ENCODE measurements at places on chromosomes 1 and 21.

DNA sequence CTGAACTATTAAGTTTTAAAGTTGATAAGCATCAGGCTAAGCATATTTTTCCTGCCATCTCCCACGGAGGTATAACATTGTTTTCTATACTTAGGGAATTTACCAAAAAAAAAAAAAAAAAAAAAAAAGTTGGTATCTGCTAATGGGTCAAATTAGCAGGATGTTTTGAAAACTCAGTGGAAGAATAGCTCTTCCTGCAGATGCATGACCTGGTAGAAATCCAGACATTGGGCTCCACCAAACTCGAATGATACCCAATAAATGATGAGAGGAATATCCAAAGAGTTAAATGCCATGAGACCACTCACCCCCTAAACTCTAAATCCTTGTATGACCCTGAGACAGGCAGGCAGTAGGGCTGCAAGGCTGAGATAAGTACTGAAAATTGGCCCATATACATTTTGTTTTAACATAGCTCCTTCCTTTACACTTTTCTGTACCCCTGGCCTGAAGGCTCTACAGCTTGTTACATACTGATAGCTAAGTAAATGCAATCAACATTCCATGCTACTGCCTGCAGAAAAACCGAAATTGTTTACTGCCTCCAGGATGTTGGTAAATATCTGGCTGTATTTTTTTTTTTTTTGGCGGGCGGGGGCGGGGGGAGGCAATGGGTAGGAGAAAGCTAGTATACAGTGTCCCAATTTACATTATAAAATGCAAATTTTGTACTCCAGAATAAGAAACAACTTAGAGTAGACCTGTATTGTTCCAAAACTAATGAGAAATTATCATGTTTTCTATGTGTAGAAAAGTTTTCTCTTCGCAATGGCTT, 57.6 kb downstream of the NFIA start:
- DNase-seq: no peak

- DNase-seq: no peak
Measured at GRCh38 chr1:44640200-44640853, 34.0 kb downstream of the TMEM53 start.

GRCh38 chr1:59292562-59292961, 4.3 kb upstream of the FGGY start:
- no peak for DNase-seq

DNA sequence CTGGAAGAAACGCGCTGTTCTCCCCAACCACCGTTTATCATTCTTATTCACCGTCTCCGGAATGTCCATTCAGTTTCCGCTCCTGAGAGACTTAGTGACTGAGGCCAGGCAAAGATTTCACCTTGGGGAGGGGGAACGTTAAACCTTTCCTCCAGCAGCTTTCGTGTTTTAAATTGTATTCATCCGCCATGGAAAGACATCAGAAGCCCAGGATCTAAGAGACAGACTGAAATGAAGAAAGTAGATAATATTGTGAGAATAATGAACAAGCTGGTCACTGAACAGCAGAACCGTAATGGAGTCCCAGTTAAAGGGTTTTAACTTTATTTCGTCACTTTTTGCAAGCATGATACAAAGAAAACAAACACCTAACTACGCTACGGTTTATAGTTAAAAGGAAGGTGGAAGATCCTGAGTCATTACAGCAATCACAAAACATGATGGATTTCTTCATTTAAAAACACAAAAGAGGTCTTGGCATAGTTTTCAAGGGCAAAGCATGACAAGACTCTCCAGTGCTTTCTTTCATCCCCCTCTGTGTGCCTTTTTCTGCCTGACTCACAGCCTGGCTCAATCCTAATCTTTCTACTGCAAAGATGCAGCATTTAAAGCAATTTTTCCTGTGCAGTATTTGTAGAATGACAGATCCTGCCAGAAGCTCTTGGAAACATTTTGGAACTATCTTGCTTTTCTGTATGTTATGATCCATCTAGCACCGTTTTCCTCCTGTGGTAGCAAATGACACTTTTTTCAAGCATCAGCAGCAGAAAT, 722 bp upstream of the SLC19A2 start:
- DNase-seq: peak; percentile 25

GRCh38 chr21:39000496-39000895, 182.8 kb downstream of the PSMG1 start:
- no peak for DNase-seq

DNA sequence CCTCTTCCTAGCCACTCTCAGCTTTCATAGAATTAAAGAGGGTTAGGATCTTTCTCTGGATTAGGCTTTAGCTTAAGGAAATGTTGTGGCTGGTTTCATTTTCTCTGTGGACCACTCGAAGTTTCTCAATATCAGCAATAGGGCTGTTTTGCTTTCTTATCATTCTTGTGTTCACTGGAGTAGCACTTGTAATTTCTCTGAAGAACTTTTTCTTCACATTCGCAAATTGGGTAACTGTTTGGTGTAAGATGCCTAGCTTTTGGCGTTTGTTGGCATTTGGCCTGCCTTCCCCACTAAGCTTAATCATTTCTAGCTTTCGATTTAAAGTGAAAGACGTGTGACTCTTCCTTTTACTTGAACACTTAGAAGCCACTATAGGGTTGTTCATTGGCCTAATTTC, 210.8 kb upstream of the PROX1 start:
- DNase-seq: no peak

GRCh38 chr1:229270547-229271447, at the start of gene RAB4A:
RAB4A (plus strand) TSS chr1:229271111; CDS start chr1:229271340, 229 bp downstream.
- DNase-seq: peak; percentile 77

DNA sequence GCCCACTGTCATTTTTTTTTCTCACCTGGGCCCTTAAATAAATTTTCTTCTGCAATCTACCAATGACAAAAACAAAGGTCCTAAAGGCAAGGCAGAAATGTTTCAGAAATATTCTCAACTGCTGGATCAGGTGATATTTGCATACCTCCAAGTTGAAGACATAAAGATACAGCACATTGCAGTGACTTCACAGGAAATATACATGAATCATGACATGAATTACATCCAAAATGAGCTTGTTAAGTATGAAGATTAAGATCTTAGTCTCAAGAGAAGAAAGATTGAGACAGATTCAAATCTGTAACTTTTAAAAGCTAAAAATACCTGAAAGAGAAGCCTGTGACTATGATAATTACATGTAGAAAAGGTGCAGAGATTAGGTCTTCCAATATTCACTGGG, 207.8 kb downstream of the SIPA1L2 start:
- no peak for DNase-seq

DNA sequence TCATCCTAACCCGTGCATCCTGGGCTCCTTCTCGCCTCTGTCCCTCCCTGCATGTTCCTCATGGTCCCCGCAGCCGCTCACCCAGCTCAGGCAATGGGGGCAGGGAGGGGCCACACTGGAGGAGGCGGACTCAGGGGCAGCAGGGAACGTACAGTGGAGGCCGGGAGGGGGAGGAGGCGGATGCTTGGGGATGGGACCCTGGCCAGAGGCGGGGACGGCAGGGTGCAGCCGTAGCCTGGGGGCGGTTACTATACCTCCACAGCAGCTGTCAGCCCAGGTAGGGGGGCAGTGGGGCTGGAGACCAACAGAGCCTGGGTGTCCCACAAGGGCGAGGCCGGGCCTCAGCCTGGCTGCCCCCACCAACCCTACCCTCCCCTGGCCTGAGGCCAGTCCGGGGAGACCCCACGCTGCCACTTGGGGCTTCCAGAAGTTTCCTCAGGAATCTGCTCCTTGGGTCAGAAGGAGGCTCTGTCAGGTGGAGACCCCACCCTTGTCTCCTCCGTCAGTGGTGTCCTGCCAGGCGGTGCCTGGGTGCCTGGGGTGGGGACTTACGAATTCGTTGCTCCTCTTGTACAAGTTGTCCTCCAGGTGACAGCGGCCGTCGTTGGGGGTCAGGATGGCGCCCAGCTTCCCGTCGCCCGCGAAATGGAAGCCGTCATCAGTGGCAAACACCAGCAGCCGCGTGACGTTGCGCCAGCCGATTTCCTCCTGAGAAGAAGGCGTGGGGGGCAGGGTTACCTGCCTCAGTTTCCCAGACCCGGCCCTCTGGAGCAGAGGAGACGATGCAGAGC, 20.7 kb downstream of the ITGB2 start:
- no peak for DNase-seq

GRCh38 chr1:40754201-40754600, 29.4 kb upstream of the KCNQ4 start:
- DNase-seq: no peak

DNA sequence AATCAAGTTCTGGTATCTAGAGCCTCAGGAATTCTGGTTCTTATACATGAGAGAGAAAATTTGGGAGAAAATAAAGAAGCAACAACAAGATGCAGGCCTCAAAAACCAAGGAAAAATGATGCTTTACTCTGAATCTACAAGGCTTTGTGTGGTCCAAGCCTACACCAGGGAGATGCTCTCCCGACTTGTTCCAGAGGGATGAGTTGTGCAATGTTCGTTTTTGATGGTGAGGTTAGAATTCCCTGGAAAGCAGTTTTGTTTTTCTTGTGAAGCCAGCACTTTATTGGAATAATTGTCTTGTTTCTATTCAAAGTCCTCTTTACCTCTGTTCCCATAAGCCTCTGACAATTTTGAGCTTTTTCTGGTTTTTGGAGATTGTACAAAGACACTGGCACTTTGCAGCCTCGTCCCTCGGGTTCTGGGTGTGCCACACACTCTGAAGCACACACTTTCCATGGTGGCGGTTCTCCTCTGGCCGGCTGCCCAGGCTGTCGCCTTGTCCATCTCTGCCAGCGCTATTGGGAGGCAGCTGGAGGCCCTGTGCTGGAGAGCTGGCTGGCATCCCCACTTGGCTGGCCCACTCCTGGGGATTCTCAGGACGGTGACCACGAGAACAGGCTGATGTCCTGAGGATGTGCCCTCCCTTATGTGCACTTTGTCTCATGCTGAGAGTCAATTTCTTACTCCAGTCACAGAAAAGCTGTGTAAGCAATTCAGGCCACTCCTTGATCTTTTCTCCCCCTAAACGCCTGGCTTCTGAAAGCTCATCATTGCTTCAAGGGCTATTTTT, 70.2 kb downstream of the EDEM3 start:
- no peak for DNase-seq

DNA sequence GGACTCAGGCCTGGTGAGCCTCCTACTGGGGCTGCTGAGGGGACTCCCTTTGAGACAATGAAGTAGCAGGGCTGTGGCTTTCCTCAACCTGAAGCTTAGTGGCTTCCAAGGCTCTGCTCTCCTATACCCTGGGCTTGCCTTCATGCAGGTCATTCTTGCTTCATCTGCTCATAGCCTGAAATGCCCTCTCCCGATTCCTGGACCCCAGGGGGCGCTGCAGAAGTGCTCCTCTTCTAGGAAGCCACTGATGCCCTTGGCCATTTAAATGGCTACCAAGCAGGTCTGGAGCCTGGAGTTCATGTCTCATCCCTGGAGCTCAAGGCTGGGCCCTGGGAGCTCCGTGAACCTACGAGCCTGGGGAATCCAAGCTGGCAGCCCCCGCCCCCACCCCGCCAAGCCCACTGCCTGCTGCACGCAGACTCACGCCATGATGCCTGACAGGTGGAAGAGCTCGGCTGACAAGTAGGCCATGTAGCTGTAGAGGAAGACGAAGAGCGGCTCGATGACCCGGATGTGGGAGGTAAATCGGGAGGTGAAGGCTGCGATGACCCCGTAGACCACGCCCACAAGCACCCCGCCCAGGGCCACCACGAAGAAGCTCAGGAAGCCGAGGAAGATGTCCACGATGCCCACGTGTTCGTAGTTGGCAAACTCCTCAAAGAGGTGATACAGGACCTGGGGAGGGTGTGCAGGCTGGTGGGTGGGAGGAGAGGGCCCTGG, 45.7 kb downstream of the SLC9A1 start:
- DNase-seq: peak; percentile 28

DNA sequence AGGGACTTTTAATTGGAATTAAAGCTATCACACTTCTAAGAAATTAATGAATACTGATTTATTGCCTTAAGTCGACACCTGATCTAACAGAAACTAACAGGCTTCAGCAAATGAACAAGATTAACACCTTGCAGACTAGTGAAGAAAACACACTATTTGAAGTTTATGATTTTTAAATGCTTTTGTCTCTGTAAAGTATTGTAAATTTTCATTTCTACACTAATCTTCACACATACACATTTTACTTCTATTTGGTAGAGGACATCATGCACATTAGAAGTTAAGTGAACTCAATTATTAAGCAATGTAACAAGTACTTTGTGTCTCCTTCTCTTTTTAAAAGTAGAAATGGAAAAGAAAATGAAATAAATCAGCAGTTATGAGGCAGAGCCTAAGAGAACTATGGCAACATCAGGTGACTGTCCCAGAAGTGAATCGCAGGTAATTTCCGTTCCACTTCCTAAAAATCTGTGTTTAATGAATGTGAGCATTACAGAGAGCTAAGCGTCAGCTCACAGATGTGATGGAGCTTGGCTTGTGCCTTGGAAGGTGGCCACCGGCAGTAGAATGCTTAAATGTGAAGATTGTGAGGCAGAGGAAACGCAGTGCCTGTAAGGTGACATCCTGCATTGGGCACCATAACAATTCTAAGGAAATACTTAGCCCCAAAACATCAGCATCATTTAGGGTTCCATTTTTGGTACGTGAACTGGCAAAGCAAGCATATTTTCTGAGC, 1.2 kb downstream of the PRMT2 start:
- no peak for DNase-seq

GRCh38 chr1:51679435-51679834, 62.5 kb downstream of the OSBPL9 start:
- no peak for DNase-seq

DNA sequence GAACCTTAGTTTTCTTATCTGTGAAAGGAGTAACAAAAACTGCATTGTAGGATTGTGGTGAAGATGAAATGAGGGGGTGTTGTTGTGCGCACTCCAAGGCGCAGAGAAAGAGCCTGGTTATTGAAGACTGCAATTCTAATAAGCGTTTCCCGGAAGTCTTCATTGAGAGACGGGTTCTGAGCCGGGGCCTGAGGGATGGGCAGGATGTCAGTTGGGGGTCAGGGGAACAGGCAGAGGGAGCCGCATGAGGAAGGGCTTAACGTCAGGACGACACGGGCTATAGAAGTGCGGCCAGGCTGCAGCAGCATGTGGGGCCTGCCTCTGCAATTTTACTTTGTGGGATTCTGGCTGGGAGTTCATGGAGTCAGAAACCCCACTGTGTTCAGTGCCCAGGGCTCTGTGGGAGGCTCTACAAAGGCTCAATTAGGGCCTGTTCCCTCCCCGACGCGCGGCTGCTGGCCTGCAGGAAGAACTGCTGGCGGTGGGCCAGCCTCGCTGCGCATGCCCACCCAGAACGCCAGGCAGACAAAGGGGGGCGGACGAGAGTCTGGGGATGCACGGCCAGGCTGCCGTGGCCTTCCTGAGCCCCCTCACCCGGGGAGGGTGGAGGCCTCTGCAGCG, 20.7 kb downstream of the TRIM62 start:
- DNase-seq: peak; percentile 97

GRCh38 chr1:86104606-86105532, 51.7 kb downstream of the COL24A1 start:
- no peak for DNase-seq

GRCh38 chr1:149906570-149907075, 7.3 kb downstream of the BOLA1 start:
- DNase-seq: no peak

DNA sequence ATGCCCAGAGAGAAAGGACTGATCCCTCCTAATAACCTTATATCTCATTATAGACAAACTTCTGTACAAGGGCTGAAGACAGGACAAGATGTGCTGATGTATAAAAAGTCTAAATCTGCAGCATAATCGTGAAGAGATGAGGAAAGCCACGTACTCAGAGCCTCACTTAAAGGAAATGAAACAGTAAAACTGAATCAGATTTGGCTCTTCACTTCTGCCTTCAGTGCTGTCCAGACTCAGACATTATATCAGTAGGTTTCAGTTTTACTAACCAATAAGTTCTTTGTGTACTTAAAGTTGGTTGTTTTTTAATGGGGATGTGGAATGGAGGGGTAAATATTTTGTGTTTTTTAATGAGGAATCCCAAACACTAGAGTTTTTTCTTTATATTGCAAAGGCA, 45.3 kb upstream of the RGS1 start:
- no peak for DNase-seq
